ENCODE measurements at places on chromosomes 11 and 22.

- no peak for DNase-seq
Observed at GRCh38 chr11:30316237-30316636, 6.7 kb upstream of the ARL14EP start.

GRCh38 chr11:69044111-69045013 lies 4.4 kb upstream of the TPCN2 start:
- peak; percentile 40 for DNase-seq

- no peak for DNase-seq
Observed at GRCh38 chr22:40043081-40043480, 48.3 kb downstream of the FAM83F start.

DNA sequence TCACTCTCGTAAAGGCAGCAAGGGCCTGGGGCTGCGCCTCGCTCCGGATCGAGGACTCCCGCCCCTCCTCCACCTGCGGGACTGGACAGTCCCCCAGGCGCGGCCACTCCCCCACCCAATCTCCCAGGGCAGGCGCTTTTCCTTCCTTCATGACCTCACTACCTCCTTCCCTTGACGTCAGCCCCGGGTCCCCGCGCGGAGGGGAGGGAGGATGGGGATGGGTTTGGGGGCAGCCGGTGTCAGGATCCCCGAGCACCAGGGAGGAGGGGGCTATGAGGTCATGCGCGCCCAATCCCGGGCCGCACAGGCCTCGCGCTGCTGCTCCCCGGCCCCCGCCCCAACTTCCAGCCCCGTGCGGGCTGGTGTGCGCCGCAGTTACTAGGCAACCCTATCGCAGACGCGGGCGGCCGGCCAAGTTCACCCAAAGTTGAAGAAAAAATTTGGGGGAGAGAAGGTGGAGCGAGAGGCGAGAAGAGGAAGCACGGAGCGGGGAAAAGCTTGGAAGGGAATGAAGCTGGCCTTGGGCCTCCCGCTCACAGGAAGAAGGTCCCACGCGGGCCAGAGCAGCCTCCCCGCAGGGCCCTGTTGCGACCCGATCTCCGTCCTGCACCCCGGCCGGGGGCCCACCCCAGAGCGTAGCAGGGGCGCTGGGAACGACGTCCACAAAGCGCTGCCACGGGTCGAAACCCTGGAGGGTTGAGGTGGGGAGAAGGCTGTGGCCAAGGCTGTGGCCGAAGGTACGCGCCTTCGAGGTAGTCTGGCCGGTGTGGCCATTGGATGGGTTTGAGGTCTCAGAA lies 8.3 kb downstream of the WT1 start:
- no peak for DNase-seq

Measured in AG04449 (cell line).